ENCODE measurements at places on chromosomes 3 and 15.

DNA sequence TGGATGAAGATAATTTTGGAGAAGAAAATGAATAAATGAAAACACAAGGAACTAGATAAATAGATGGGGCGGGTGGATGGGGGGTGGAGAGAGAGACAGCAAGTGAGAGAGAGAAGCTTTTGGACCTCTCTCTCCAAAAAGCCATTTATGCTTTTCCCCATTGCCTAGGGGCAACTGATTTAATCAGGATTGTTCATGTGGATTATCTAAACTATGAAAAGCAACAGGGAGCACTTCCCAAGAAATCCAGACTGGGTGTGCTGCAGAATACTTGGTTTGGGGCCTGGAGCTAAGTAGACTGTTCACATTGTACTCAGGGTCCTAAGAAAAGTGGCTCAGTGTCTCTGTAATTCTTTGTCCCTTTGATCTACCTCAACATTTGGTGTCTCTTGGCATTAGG is 367.0 kb downstream of the TIGIT start:
- no peak for DNase-seq

- no peak for DNase-seq
These were observed 69.7 kb downstream of the FMN1 start for GRCh38 chr15:33124811-33125210.

DNA sequence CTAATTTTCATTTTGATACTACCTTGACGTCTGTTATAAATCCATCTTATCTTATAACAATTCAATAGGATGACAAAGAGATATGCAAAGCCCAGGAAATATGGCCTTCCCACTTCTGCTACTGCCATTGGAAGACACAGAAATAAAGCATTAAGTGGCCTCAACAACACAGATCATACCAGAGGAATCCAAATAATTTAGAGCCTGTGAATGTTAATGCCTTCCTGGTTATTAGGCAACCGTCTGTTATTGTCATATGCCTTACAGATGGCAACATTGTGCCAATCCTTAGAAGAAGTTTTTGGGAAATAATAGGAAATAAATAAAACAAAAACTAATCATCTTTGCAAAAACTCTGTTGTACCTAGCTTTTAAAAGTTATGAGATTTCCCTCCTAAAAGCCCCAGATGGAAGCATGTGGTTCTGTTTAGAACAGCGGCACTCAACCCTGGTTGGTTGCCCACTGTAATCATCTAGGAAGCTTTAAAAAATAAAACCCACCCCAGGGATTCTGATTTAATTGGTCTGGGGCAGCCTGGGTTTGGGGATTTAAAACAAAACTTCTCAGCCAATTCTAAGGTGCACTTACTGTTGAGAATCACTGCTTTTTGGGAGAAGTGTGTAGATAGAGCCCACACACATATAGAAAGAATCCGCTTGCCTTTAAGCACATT is 704.8 kb upstream of the CFAP20DC start:
- DNase-seq: no peak

DNA sequence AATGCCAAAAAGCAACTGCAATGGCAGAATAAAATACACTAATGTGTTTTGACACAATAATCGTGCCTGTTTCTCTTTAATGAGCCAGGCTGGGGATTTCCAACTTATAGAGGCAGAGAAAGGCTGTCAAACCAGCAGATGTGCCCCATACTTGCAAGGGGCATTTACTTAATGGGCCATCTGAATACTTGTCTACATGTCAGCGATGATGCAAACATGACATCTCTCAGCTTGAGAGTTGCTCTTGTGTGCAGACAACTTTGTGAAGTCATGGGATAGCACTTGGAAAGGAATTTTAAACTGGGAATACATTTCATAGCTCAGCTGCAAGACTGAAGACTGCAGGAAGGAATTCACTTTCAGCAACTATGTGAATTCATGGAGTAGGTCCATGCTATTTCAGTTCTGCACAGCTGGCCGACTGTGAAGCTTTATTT is 127.4 kb upstream of the ADAMTS9 start:
- no peak for DNase-seq

DNA sequence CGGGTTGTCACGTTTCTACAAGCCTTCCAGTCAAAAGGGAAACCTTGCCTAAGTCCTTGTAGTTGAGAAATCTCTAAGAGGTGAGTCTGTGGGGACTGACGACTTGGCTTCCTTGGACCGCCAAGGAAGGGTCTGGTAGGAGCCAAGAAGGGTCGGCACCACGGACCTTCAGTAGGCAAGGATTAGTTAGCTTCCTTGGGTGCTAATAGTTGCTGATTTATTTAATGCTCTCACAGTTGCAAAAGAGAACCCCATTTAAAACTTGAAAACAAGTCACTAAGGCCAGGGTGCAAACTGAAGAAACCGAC is 361 bp upstream of the LCMT2 start:
- no peak for DNase-seq

GRCh38 chr3:71722693-71723092 is 2.5 kb downstream of the EIF4E3 start:
- no peak for DNase-seq

- no peak for DNase-seq
These were observed 43.0 kb downstream of the BCL2L10 start for GRCh38 chr15:52069559-52069958.

DNA sequence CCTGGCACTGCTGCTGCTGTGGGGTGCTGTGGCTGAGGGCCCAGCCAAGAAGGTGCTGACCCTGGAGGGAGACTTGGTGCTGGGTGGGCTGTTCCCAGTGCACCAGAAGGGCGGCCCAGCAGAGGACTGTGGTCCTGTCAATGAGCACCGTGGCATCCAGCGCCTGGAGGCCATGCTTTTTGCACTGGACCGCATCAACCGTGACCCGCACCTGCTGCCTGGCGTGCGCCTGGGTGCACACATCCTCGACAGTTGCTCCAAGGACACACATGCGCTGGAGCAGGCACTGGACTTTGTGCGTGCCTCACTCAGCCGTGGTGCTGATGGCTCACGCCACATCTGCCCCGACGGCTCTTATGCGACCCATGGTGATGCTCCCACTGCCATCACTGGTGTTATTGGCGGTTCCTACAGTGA is 2.1 kb downstream of the GRM2 start:
- DNase-seq: no peak

DNA sequence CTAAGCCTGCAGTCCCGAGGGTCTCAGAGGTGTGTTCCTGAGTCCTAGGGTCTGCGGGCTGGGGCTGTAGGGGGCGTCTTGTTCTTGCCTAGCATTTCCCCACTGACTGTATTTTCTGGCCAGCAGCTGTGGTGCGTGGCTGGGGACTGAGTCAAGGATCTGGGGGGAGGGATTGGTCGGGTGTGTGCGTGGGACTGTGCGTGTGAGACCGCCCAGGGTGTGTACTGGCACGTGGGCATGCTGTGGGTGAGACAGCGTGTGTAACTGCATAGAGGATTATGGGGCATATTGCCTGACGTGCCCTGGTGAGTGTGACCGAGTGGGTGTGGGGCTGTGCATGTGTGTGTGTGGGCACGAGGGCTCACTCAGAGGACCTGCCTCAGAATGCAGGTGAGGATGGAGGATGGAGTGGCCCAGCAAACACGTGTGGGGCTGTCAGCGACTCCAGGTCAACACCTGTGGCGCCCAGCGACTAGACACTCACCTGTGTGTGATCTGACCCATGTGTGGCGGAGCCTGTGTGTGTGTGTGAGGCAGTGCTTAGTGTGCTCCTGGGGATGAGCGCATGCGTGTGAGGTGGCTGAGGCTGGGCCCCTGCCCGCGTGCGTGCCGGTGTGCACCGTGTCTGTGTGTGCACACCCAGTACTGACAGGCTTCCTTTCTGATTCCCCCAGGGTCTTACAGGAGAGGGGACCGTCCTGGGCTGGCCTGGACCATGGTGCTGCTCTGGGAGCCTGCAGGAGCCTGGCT is 20.9 kb downstream of the FBLN2 start:
- no peak for DNase-seq

- DNase-seq: no peak
These were observed 18.3 kb downstream of the THBS1 start for GRCh38 chr15:39598958-39599845.

GRCh38 chr15:100737214-100737613 is 134.8 kb downstream of the ASB7 start:
- no peak for DNase-seq

GRCh38 chr15:99764522-99764921 is 31.3 kb upstream of the LYSMD4 start:
- no peak for DNase-seq

DNA sequence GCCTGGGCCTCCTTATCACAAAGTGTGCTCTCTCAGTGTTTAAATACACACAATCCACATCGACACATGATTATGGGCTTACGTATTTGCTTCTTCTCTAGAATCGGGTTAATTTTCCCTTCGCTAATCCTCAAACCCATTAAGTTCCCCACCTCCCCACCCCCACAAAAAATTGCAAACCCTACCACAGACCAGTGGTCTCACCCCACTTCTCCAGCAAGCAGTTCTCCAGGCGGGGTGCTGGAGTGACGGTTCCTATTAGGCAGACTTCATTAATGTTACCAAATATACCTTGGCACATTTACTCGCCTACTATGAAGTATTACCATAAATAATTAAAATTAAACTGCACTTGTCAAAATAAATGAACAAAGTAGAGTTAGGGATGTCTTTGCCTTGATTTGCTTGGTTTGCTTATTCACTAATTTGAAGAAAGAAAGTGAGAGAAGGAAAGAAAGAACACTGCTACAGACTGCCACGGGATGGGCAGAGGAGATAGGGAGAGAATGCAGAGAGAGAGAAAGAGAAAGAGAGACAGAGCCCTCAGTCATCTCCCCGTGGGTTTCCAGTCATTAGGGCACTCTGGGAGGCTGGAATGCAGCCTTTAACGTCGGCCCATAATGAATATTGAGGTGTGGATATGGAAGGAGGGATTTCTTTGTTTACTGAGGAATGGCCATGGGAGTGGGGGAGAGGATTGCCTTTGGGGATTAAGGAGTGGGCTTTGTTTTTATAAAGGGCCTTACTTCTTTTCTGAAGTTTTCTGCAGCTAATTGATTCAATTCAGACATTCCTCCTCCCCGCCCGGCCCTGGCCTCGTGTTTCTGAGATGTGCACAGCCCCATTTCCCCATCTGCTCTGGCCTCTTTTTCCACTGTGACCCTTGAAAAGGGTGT is 39.7 kb upstream of the POLG start:
- DNase-seq: no peak
